DMS153 (cell line): ENCODE measurements at places on chromosomes 3 and 15.

DNA sequence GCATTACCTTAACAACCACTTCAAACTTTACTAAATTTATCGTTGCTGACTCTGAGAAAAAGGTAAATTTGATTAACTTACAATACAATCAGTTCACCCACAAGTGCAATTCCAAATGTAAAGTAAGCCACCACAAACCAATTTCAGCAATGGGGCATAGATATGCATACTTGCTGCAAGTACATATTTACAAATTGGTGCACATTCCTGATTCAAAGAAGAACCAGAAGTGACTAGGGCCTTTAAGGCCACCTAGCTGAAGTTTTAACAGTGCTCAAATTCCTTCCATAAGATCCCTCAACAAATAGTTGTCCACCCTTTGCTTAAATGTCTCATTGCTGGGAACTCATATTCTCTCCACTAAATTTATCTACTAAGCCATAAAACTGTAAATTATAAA lies 67.2 kb downstream of the INO80 start:
- DNase-seq: no peak

GRCh38 chr15:69807721-69808120 lies 290.0 kb downstream of the TLE3 start:
- no peak for DNase-seq

DNA sequence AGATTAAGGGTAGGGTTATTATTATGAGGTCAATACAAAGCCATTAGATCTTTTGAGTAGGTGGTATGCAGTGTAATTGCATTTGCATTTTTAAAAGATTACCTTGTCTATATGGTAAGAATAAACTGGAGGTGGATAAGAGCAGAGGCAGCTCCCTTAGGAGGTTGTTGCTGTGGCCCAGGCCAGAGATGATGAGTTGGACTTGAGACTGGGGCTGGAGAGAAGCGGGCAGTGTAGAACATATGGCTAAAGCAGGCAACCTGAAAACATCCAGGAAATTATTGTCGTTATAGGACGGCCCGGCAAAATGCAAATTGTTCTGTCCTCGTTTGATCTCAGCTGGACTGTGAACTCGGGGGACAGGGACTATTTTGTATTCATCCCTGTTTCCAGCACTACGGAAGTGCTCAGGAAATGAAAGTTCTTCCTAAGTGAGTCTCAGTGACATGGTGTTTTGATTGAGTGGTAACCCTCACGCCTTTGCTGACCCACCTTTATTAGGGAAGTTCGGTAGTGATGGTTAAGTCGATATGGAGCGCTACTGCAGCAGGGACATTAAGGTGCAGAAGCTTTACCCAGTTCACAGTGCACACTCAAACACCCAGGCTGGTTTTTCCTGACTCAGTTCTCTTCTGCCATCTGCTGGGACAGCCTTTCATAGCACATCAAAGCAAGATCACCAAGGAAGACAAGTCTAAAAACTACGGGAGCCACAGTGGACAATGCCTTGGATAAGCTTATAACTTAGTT lies 27.2 kb upstream of the VPS33B start:
- DNase-seq: peak; percentile 2

DNA sequence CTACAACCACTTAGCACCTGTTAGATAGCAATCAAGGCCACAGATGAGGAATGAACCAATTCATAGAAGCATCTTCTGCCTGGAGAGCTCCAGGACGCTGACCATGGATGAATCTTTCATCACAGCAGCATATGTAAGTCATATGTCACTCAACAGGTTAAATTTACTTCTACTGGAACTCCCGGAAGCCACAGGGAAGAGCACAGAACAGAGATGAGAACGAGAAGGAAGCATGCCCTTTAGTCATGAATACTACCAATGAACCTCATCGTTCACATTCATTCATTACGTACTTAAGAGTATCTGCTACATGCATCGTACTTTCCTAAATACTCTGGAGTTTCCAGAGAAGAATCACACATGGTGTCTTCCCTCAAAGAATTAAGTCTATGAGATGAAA lies 192.8 kb downstream of the STT3B start:
- no peak for DNase-seq
